Activated T-cell treated with anti-CD3 and anti-CD28 coated beads, Interleukin-2, amount 50 U/mL, for 4 hours (primary cell): ENCODE measurements at places on chromosomes 6 and 20. TPM values are rescaled to one million over a fixed set of nuclear protein-coding genes. Genes with fewer than 3 reads are reported as not detected.

Gene TFAP2C
- not detected for total RNA-seq

GRCh38 chr20:21968486-21968885 lies 263.0 kb downstream of the PAX1 start:
- DNase-seq: no peak

DNA sequence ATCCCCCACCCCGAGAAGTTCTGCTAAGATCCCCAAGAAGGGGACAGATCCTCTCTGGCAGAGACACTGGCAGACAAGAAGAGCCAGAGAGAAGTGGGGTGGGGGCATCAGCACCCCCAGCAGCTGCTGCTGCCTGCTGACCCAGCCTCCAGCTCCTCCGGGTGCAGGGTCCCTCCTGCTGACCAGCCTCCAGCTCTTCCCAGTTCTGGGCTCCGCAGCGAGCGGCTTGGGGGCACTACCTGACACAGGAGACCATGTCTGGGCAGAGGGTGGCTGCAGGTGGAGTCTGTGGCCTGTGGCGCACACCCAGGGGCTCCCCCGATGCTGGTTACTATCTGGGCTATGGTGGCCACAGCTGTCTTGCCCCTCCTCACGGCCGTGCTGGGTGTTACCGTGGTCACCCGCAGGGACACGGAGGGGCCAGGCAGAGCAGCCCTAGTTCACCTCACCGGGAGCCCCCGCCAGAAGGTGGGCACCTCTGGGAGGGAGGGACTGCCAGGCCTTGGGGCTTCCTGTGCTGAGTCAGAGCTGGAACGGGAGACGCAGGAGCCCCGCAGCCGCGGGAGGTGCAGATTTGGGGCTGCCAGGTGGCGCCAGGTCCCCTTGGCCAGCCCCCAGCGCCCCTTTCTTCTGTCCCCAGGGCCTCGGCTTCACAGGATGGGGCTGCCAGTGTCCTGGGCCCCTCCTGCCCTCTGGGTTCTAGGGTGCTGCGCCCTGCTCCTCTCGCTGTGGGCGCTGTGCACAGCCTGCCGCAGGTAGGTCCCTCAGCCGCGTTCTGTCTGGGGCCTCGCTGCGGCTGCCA lies 630 bp downstream of the LIME1 start:
- DNase-seq: peak; percentile 50

DNA sequence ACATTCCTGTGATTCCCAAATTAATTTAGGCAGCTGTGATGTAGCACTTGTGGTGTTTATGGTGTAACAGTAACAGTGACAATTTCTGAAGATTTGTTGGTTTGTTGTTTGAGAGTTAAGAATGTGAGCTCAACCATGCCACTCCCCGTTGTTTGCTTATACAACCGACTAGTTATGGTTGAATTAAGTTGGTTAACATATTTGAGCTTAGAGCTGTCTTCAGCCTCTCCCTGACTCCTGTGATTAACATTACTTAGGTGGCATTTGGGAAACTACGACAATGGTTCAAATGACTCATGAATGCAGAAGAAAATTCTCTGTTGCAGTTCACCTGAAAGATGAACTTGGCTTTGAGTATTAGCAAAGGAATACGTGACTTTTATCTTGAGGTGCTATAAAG lies 35.9 kb upstream of the PRL start:
- no peak for DNase-seq

DNA sequence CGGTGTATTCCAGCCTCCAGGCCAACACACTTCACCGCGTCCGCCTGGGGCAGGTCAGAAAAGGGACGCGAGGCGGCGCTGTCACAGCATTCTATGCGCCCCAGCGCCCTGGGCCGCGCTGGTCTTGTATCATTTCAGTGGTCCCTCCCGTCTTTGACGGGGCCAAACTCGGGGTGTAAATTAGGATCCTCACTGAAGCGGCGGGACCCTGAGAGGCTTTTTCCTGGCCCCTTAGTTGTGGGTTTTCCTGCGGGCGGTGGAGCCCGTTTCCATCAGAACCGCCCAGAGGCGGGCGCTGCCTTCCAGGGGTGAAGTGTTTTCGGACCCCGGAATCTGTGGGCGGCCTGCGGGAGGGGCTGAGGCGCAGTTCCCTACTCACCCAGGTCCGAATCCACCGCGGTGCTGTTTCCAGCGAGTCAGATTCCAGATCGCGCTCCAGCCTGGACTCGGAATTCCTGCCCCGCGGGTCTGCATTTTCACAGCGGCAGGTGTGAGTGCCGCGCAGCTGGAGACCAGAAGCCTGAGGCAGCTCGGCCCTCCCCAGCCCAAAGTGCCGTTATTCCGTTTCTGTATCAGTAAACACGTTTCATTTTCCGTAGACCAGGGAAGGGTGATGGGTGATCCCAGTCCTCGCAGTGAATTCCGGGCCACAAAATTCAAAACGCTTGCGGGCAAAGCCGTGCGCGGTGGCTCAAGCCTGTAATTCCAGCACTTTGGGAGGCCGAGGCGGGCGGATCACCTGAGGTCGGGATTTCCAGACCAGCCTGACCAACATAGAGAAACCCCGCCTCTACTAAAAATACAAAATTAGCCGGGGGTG lies 3.9 kb upstream of the MICB start:
- DNase-seq: peak; percentile 68

- no peak for DNase-seq
These were observed 9.0 kb downstream of the CNR1 start for GRCh38 chr6:88157106-88157505.

GRCh38 chr6:89290401-89291155 lies 24.5 kb downstream of the GABRR2 start:
- DNase-seq: no peak

Gene SLC44A4
- 0.13 TPM for total RNA-seq

- DNase-seq: no peak
These were observed 8.9 kb downstream of the FYN start for GRCh38 chr6:111864138-111865048.

DNA sequence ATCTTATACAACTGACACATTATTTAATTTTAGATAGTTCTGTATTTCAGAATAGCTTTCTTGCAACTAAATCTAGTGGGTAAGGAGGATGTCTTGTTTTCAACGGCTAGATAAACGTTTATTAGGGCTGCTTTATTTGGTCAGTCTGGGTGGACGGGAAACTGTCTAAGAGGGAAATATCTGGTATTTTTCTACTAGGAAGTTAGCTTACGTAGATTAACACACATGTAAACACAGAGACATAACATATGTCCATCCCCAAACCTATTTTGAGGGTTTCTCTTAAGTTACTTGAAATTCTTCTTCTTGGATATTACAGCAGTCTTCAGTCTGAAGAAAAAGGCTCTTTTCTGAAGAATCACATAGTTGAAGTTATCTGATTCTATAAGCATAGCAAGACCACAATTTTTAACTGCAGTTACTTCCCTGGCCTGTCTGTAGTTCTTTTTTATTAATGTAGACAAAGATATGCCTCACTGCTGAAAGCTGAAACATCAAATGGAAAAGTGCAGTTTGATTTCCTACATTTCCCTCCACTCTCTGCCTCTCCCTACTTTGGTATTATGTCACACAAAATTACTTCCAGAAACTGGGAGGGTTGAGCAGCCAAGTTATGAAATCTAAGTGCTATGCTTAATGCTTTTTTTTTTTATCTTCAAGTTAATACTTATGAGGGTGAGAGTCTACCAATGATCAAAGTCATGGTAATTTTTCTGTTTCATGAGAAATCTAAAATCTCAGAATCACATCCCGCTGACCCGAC lies 37.4 kb downstream of the PLAGL1 start:
- DNase-seq: no peak

Gene BMP7
- total RNA-seq: 0.08 TPM

DNA sequence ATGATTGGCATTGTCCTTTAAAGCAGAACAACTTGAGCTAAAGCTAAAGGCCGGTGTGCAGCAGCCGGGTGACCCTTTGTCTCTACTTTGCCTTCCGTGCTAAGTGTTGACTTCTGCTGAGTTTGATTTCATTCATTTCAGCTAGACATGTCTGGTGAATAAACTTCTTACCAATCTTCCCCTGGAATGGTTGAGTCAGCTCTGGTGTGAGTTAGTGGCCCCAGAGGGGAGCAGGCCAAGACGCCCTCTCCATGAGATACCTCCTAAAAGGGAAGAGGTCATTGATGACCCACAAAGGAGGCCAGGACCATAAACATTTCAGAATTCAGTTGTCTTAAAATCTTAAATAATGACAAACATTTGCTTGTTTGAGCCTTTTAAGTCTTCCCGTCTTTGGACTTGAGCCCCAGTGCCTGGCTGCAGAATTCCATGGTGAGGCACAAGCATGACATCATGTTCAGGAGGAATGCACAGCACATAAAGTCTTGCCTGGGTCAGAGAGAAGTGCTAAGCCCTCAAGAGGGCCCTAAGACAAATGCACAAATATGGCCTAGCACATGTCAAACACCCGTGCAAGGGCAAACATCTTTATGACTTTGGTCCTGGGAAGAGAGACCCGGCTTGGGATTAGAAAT lies 96.3 kb upstream of the NEDD9 start:
- no peak for DNase-seq

DNA sequence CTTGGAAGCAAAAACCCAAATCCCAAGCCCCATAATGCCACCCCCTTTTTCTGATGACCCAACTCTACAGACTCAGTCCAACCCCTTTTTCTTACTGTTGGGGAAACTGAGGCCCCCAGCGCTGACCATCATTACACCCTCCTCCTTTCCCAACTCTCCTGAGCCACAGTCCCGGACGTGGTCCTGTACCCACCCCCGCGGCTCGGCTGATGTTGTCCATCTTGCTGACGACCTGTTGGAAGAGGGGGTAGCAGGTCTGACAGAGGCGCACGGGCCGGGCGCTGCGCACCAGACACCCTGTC lies 533 bp downstream of the OSTM1 start:
- DNase-seq: no peak

Gene TCP11
- not detected for total RNA-seq

DNA sequence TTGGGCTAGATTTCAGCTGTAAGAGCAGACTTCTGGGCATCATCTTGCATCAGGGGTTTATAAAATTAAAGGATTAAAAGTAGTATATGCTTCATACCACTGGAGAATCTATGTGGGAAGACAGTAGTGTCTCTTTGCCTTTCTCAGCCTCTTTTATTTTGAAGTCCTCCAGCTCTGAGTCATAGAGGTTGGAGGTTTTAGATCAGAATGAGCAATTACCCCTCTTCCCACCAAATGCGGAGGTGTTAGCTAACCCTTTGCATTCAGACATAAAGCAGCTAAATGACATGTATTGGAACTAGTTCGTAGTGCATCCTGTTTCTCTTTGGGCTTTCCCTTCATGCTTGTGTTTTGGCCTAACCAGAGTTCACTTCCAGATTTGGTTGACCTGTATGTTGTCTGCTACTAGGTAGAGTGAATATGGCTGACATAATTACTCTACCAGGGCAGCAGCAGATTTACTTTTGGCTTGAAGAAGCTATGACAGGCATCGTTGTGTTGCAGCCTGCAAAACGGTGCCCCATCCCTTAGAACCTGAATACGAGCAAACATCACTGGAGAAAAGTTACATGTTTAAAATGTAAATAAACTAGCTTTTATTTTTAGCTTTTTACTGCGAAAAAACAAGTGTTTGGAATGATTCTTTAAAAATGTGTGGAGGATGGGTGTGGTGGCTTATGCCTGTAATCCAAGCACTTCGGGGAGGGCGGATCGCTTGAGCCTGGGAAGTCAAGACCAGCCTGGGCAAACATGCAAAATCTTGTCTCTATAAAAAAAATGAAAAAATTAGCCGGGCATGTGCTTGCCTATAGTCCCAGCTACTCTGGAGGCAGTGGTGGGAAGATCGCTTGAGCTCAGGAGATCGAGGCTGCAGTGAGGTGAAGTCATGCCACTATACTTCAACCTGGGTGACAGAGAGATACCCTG lies 82.2 kb downstream of the MYO6 start:
- DNase-seq: no peak

Gene ZNF311
- 0.52 TPM for total RNA-seq

DNA sequence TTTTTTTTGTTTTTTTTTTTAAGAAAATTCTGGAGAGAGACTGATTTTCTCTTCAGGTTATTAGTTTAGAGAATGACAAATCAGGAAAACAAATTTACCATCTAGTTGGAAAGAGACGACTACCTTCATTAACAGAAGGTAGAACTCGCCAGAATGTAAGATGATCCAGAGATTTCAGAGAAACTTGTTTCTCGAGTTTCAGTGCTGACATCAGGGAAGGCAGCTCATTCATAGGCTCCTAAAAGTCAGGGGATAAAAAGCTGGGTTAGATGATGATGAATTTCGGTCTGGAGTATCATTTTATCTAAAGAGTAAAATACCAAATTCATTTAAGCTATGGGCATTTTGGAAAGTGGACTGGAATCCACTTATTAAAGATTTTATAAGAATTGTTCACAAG lies 27.9 kb downstream of the ZNF334 start:
- no peak for DNase-seq

DNA sequence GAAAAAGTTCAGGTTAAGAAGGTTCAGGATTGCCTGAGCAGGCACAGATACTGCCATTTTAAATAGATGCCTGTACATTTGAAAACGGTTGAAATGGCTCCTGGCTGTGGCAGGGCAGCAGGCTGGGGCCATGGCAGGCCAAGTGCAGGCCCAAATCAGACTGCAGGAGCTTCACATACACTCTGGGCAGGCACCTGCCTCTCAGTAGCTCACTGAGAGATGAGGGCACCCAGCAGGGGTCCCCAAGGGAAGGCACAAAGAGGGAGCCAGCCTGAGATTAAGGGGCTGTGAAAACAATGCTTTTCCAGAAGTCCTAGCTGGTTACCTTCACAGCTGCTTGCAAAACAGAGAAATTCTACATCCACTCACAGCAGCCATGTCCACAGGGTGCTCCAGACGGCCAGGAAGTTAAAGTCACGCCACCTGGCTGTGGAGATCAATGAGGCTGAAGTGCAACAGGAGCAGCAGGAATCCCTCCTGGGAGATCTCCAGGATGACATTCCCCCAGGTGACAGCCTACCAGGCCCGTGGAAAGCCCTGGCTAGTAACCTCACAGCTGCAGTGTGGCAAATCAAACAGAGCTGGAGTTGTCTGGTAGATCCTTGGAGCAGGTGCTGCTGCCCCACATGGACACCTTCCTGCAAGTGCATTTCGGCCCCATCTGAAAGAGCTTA lies 6.2 kb upstream of the RAET1E start:
- no peak for DNase-seq

DNA sequence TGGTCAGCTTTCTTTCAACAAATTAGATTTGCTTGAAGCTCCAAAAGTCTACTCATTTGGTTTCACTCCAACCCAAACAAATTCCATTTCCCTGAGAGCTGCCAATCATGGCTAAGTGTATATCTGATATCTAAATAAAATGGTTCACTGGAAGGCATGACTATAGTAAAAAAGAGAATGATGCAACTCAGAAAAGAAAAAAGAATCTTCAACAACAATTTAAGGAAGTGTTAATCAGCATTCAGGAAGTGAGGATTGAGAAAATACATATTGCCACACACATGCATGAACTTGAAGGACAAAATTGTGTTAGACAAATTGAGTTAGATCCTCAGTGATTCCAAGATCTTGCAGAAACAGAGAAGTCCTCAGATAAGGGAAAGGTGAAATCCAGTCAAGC lies 972.9 kb upstream of the FLRT3 start:
- DNase-seq: no peak

DNA sequence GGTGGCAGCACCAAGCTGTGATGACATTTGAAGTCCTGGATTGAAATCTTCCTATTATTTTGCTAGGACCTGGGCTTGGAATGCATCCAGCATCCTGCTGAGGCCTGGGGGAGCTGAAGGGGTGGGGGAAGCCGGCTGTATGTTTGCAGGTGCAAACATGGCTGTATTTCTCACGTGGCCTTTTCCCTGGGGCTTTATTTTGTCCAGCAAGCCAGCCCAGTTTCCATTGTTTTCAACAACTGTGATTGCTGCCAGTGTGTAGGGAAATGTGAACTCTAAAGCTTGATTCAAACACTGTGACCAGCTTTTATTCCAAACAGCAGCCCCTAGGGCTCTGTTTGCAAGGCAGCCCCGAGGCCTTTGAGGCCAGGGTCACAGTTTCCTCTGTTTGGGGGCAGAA lies 683.0 kb downstream of the DHX35 start:
- DNase-seq: no peak
